ENCODE measurements at places on chromosomes 5 and 9.

DNA sequence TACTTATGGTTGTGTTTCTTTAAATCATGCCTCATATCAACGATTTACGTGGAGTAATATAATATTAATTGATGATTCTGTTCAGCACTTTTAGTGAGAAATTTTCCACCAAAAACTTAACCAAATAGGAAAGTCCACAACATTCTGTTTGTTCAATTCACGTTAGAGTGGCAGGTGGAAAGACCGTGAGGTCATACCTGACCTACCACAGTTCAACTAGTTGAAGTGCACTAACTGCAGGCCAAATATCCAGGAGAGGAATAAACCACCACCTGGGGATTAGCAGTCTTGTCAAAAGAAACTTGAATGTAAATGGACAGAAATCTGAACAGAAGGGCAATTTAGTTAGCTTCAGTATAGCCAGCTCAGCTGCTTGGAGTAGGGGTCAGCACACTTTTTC lies 577.7 kb downstream of the KIF4B start:
- no peak for DNase-seq

DNA sequence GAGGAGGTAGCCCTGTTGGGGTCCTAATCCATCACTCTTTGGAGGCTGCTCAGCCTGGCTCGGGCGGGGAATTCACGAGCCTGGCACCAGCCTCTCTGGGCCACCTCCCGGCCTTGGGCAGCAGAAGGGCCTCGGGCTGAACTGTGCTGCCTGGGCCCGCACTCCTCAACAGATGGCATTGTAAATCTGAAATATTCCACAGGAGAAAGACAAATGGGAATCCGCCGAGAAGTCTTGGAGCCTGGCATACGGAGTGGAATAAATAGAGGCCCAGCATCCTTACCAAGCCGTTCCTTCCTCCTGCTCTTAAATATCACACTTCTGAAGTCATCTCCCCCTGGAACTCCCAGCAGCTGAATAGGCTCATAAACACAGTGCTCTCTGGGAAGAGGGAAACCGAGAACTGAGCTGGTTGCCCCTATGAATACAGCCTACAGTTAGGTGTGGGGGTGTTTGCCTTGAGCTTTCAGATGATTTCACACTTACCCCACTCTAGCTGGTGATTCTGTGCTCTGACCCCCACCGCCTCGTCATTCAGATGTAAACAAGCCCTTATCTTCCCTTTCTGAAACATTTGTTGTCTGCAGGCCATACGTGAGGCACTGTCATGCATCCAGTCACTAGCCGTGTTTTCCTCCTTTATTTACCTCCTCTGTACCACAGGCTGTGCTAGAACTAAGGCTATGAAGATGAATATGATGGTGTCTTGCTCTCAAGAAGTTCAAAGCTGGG lies 455.0 kb upstream of the CLINT1 start:
- DNase-seq, result no peak

DNA sequence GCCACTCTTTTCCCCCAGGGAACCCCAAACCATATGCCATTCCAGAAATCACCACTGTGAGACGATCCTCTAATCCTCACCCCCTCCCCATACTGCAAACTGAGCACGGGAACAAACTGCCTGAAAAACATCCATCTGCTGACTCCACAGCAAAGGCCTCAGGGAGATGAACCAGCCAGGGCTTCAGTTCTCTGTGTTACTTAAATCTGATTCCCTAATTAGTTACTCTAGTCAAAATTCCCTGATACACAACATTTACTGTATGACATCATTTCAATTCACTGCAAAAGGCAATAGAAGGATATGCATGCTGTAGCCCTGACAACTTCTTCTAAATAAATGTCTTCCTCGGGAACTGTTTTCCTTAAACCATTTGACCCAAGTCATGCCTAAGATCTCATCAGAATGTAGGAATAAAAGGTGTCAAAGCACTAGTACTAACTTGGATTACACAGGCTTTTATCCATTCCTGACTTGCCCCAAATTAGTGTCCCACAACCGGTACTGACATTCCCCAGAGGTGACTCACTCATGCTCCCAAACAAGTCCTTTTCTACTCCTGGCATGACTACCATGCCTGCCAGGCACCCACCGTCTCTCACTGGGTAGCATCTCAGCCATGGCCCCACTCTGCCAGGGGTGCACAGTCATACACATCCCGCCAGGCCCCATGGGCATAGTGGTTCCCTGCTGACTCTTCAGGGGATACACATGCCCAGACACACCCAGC lies 35.0 kb downstream of the MTX3 start:
- no peak for DNase-seq

DNA sequence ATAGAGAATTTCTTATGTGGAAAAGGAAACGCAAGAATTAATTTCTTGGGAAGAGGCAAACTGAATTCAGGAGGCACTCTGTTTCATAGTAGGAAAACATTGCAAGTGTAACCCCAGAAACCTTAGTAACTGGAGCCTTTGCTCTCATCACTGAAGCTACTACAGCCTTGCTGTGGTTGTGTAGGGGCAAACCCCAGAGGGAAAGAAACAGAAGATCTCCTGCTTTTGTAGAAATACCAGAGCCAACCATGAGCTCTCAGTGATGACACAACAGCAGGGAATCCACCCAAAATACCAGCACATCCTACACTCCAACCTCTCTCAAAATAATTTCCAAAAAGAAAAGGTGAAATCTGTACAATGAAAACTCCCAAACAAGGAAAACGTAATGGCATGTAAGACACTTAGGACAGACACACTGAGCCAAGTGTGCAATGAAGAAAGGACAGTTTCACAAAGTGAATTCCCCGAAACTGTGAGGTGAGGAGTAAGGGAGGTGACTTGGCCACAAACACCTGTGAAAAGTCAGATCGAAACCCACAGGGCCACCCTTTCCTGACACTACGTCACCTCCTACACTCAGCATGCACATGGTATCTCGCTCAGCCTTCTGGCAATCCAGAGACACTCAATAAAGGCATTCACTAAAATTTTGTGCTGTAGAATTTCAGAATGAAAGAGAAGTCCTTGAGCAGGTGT lies 8.5 kb upstream of the ACSL6 start:
- no peak for DNase-seq

GRCh38 chr5:109573766-109574165 lies 116.0 kb upstream of the MAN2A1 start:
- DNase-seq, result no peak

DNA sequence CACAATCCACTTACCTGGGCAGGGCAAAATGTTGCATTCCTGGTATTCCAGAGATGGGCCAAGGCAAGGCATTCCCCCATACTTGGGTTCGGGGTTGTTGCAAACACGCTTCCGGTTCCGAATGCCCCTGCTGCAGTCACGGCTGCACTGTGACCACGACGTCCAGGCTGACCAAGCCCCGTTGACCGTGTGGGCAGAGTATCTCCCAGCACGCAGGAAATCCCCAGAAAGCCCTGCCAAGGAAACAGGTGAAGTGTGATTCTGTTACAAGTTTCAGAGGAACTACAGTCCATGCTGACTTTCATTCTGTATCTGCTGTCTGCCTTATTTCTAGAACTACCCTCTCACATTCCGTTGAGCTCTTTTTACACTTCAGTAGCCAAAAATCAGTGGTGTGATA lies 483.0 kb downstream of the SEMA5A start:
- DNase-seq, result no peak

DNA sequence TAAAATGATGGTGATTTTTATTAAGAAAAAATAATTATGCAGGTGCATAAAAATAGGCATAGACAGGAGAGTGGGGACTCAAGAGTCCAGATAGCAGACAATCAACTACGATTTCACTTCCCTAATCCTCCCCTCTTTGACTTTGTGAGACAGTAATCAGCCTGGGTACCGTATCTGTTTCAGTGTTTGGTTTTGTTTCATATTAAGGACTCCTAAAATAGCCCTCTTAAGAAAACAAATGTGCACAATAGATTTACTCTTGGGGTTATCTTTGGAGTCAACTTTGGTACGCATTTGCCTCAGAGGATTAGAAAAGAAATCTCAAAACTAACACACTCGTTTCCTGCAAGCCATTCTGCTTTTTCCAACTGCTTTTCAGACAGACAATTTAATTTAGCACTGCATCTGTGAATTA lies 96.3 kb downstream of the ZNF608 start:
- no peak for DNase-seq

DNA sequence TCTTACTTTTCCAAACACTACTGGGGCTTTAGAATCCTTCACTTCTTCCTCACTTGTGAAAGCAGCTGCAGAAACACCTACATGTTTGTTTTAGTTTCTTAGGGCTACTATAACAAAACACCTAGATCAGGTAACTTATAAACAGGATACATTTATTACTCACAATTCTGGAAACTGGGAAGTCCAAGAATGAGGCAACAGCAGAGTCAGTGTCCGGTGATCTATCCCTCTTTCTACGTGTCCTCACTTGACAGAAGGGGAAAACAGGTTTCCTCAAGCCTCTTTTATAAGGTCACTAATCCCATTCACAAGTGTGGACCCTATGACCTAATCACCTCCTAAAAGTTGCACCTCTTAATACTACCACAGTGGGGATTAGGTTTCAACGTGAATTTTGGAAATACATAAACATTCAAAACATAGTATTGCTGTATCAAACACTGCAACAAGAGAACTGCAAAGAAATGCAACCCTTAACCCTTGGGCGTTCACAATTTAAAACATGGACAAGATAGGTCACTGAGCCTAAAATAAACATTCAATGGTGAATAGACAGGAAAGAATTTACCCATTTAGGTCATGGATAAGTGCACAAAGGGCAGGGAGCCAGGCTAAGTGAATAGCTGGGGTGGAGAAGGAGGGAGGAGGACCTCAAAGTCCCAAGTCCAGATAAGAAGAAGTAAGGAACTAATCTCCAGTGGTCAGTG lies 104.3 kb downstream of the PIK3R1 start:
- no peak for DNase-seq

DNA sequence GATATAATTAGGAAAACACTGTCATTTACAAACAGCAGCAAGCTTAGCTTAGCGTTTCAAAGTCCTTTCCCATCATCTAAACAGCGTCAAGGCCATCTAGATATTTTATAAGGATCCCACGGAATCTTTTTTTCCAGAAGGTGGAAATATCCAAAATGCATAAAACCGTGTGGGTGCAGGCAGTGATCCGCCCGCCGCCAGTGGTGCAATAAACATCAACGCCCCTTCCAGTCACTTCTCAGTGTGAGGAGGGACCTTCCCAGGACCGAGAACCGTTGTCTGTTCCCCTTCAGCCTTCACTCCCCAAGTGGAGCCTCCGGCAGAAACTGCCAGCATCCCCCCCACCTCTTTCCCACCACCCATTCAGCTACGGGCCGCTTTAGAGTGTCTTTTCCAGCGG lies 22.9 kb downstream of the OLFM1 start:
- DNase-seq, result no peak

DNA sequence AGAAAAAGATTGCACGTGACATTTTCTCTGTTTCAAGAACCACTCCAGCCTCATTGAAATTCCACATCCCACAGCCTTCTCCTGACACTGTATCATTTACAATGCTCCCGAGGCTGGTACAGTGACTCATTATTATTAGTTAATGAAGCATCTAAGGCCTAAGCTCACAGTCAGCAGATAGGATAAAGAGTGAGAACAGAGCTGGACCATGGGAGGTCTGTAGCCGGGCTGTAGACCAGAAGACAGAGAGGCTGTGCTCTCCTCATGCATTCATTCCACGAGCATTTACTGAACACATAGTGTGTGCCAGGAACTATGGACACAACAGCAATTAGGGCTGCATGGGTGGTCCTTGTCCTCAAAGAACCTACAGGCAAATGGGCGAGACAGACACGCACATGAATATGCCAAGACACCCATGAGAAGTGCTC lies 47.3 kb upstream of the GALNT10 start:
- DNase-seq, result no peak

- no peak for DNase-seq
Observed at GRCh38 chr9:137167277-137167746, 2.5 kb downstream of the LRRC26 start.

- no peak for DNase-seq
Observed at GRCh38 chr5:123626051-123626450, 114.1 kb downstream of the CSNK1G3 start.

DNA sequence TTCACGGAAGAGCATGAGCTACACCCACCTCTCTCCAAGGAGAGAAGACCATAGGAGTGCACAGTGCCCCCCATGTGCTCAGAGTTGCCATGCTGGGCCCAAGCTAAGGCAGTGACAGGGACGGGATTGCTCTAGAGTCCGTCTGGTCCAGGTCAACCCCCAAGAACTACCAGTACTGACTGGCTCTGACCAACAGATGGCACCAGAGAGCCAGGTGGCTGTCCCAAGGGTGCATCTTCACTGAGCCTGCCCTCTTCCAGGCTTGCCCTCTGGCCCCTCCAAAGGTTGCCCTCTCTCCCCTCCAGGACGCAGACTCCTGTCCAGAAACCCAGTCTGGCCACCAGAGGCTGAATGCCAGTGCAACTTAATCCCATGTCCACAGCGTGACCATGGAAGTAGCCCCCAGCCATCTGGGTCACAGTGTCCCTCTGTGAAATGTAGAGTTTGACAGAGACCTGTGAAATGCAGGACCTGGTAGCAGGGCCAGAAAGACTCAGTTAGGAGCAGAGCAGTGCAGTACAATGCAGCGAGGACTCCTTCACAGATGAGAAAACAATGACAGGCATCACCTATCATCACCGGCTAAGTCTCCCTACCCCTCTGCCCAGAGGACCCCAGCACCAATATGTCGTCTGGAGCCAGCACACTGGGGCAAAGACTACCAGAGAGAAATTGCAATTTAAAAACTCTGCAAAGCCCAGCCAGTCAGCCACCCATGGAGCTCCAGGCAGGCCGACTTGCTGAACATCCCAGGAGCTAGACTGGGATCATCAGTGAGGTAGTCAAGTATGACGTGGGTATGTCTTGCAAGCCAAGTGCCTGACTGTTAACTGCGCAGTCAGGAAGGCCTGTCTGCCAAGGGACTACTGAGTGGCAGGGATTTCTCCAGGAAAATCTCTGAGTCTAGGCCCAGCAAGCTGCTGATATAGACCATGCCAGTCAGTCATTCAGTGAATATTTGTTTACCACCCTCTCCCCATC lies 7.7 kb upstream of the SKP1 start:
- DNase-seq, result peak; percentile 90

- no peak for DNase-seq
Observed at GRCh38 chr5:146176805-146177204, 5.6 kb downstream of the LARS1 start.

DNA sequence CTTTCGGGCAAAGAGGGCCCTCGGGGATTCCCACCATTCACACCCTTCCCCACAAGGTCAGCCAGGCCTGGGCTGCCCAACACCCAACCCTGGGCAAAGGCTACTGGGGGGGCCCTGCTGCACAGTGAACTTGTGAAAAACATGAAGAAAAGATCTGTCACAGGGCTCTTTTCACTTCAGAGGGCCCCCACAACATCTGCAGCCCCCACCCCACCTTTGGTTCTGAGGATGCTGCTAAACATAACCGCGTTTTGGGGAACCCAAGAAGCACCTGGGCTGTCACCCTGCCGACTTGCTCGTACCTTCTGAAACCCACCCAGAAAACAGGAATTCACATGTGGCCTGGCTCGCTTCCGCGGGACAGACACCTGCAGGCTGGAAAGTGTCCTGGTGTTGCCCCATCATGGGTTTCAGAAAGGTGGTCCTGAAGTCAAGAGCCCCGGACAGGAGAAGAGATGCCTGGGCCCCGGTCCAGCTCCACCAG lies 29.3 kb downstream of the B4GALT1 start:
- DNase-seq, result no peak
